ENCODE measurements at places on chromosomes 1 and 21.
A peak's percentile ranks its signal among the peaks of the same experiment; 100 is the strongest.

DNA sequence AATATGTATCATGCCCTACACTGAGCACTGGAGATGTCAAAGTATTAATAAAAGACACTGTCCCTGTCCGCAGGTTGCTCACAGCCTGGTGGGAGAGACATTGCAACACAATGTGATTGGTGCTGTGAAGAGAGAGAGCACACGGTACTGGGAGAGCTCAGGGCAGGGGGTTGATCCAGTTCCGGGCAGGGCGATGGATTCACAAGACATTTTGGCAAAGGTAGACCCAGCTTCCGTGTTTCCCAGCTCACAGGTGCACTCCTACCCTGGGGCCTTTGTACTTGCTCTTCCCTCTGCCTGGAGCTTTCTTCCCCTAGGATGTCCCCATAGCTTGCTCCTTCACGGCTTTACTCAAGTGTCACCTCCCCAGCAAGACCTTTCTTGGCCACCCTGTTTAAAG, 1.4 kb downstream of the PLA2G5 start:
- no peak for DNase-seq

DNA sequence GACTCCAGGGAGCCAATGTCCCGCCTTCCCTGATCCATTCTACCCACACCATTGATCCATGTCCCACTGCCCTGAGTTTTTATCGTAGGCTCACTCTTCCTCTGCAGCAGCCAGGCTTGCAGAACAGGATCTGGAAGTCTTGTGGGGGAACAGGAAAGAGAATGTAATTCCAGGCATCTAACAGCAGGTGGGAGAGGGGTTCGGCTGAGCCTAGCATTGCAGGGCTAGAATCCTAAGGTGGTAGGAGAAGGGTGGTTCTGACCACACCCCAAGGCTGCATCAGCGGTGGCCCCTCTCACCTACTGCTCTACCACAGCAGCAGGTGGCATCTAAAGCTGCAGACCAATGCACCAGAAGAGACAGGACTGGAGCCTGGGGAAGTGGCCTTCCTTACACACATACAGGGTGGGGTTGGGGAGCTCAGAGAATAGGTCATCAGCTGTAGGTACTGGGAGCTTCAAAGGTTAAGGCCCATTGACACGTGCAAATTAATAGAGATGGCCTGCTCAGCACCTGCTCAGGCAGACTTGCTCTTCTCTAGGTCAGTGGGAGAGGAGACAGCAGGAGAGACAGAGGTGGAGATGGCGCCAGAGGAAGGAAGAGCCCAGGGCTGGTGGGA, 20.5 kb downstream of the KNCN start:
- no peak for DNase-seq

DNA sequence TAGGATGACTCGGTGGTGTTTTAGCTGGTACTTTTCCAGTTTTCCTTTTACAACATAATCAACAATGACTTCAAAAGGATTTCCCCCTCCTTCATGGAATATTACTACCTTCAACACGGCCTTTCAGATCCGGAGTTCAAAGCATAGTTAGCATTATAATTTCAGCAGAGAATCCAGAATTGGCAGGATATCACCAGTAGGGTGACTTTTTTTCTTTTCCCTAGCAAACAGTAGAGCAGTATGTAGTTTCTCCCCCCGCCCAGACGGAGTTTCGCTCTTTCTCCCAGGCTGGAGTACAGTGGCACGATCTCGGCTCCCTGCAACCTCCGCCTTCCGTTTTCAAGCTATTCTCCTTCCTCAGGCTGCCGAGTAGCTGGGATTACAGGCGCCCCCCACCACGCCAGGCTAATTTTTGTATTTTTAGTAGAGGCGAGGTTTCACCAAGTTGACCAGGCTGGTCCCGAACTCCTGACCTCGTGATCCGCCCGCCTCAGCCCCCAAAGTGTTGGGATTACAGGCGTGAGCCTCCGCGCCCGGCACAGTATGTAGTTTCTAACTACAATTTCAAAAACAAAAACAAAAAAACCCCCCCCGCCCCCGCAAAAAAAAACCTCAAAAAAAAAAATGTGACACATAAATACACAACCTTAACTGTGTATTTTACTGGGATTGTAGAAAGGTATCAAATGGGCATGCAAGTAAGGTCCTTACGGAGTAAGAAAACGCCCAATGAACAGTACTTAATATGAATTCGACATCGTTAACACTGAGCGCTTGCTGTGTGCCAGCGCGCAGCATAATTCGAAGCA, 1.5 kb upstream of the COX20 start:
- peak; percentile 64 for DNase-seq

- no peak for DNase-seq
Observed at GRCh38 chr1:11013160-11013531, 692 bp downstream of the TARDBP start.

GRCh38 chr1:205061665-205062069, 18.7 kb downstream of the CNTN2 start:
- peak; percentile 62 for DNase-seq

GRCh38 chr1:63480057-63480456, 43.0 kb downstream of the ITGB3BP start:
- DNase-seq, result no peak

All from CD4-positive, alpha-beta T cell treated with Interleukin-21 for 1 hour (primary cell).